ENCODE measurements at places on chromosomes 12 and 14.

- DNase-seq, result peak; percentile 95
These were observed at the start of gene ZNF839 for GRCh38 chr14:102319351-102320032. TSS of gene ZNF839 (plus strand) at chr14:102319746. CDS start at chr14:102319766, 20 bp downstream.

GRCh38 chr12:121781998-121782979 is 11.2 kb downstream of the RHOF start:
- DNase-seq, result no peak

DNA sequence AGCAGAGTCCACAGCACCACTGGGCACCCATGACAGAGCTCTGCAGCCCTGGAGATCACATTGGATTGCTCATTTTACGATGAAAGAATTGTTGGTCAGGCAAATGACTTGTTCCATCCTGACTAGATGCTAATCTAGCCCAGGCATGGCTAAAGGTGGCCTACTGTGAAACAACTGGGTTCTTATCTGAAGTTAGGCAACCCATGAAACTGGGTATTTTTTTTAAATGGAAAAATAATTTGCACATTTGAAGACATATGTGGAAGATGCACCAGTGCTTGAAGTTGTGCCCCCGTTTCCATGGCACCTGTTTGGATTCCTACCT is 8.3 kb downstream of the PYGL start:
- DNase-seq, result no peak

DNA sequence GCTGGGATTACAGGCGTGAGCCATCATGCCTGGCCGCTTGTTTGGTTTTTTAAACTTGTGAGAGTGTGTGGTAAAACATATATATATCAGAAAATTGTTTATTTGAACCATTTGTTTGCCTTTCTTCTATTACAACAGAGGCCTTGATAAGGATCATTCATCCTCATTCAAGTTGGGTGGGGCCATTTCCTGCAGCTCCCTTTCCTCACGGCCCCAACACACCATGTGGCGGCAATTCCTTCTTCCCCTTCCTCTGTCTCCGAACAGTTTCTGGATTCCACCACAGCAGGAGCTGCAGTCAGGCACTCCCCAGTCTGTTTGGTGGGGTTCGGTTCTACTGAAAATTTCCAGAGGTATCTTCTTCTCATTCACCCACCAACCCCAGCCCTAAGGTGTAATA is 42.0 kb upstream of the RASSF3 start:
- DNase-seq, result no peak

GRCh38 chr14:39232554-39233415 is 930 bp upstream of the MIA2 start:
- no peak for DNase-seq

- DNase-seq, result no peak
These were observed 44.4 kb upstream of the KCNK13 start for GRCh38 chr14:90017371-90017770.

GRCh38 chr12:89325495-89325894 is 26.8 kb downstream of the DUSP6 start:
- DNase-seq, result no peak

DNA sequence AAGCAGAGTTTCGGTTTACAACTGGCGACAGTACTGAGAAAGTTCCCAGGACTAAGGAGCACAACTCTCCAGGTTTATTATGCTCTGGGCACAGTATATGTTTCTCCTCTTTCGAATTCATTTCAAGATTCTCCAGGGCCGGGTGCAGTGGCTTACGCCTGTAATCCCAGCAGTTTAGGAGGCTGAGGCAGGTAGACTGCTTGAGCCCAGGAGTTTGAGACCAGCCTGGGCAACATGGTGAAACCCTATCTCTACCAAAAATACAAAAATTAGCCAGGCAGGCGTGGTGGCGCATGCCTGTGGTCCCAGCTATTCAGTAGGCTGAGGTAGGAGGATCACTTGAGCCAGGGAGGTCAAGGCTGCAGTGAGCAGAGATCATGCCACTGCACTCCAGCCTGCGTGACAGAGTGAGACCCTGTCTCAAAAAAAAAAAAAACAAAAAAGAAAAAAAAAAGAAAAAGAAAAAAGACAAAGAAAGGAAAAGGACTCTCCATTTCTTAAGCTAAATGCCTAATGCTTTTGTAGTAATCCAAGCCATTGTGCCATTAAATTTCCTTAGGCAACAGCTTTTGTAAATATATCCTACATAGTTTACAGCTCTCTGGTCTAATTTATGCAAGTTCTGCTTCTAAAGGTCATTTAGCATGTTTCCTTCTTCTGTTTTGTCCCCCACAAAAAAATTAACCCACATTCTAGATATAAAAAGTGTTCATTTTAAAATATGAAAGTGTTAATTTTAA is 34.8 kb downstream of the ATL1 start:
- no peak for DNase-seq

GRCh38 chr14:52551696-52552062 is 626 bp downstream of the TXNDC16 start:
- peak; percentile 77 for DNase-seq

DNA sequence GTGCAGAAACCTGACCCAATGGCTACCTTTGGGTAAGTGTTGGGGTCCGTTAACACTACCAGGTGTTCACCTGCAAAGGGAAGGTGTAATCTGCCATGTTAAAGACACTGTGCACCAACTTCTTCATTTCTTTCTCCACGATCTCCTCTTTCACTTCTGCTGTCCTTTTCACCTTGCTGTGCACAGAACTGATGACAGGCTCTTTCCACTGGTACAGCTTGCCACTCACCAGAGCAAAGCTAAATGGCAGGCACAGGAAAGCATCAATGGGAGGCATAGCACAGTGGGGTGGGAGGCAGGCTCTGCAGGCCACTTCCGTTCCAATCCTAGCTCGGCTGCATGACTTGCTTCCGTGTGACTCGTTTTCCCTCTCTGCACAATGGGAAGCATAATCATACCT is 2.6 kb upstream of the C12orf76 start:
- DNase-seq, result no peak

All from brain (organoid and tissue), 16 donors.